ENCODE measurements at places on chromosomes 7 and 10.

GRCh38 chr10:64286533-64286932 is 765.3 kb downstream of the REEP3 start:
- DNase-seq = no peak

DNA sequence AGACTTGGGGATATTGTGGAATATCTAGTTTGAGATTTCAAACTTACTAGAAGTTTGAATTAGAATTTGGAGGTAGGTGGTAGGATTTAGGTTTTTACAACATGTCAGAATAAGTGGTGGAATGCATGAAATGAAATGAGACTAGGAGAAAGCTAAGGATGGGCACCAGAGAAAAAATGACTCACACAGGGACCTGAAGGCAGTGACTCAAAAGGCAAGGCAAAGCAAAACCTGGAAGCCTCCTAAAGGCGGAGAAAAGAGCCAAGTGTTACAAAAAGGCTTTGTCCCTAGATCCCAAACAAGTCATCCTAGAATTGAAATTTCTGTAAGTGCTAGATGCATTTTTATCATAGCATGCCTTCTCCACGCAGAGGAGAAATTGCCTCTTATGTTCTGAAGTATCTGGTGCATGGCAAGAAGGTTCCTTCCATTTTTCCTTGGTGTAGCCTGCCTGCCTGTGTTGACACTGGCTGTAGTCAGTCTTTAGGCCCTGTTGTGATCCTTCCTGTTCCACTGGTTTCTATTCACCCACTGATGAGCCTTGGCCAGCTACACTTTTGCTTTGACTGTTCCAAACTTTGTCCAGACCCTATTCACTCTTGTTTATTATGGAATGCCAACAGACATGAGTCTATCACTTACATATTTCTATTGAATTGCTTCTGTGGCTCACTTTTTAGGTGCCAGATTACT is 109.3 kb downstream of the ETV1 start:
- no peak for DNase-seq

- peak; percentile 9 for DNase-seq
Measured at GRCh38 chr10:22791665-22792064, 77.3 kb upstream of the PIP4K2A start.

DNA sequence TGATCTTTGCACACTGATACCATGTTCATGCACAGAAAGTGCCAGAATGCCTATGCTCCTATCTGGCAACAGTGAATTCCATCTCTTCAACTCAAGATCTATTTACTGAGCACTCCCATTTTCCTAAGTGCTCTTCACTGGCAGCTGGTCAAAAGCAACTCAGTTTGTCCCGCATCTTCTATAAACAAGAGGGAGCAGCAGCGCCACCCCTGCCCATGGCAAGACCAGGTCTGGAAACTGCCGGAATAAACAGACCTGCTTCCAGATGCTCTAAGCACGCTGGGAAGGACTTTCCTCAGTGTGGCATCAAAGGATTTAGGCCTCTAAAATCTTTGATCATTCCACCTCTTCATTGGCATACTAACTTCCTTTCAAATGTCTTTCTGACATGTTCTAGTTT is 104.4 kb upstream of the MACROH2A2 start:
- no peak for DNase-seq

DNA sequence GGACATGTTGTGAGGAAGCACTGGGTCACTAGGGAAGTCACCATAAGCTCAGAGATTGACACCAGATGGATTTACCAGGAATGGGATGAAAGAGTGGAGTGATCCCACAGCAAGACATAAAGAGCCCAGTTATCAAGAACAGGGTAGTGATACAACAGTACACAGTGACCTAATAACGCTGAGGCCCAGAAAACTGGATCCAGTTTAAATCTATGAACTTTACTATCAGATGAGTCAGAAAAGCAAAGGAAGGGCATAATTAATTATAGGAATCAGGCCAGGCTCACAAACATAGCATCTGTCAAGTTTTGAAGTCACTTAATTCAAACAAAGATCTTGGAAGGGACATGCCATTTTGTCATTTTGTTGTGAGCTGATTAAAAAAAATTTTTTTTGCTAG is 73.5 kb downstream of the LRRN3 start:
- no peak for DNase-seq

DNA sequence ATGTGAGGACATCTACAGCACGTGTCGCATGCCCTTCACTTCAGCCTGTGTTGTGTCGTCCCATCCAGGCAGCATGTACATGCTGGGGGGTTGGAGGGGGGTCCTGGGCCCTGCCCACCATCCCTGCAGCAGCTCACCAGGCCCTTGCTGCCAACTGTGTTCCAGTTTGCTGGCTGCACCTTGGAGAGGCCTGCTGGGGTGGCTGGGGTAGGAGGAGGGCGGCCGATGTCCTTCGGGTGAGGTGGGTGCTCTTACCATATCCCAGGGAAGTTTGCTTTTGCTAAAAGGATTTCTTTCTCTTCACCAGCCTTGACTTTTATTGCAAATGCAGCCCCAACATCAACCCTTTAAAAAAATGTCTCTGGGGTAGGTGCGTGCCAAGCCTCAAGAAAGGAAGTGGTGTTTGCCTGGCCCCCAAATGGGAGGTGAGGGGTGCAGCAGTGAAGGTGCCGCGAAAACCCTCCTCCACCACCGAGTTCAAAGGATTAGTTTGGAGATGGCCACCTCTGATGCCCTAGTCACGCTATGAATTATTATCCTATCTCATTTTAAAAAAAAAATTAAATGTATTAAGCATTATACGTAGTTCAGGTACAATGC is 165.8 kb upstream of the KLF6 start:
- DNase-seq = no peak

DNA sequence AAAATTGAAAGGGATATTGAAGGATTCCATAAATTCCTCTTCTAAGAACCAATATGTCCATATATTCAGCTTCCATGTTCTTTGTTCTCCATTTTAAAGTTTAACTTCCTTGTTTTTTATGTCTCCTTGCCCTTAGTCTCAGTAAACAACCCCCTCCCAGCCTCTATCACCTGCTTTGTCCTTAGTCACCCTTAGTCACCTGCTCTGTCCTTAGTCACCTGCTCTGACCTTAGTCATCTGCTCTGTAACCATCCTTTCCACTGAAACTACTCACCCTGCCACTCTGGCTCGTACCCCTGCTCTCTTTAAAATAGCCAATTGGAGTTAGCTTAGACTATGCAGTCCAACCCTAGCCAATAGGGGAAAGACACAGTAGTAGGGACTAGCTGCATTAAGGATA is 136.2 kb upstream of the TMEM106B start:
- DNase-seq = no peak

DNA sequence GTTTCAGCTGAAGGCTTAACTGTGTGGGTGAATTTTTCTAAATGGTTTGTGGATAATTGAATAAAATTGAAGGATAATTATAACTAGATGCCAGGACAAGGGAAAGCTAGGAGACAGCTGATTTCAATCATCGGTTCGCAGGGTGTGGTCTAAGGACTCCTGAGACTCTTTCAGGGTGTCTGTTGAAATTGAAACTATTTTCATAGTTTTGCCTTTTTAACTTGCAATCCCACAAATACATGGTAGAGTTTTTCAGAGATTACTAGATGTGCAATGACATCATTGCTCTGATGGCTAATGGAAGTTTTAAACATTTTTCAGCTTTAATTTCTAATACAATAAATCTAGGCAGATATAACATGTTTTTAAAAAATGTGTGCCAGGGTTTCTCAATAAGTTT is 18.5 kb downstream of the TRUB1 start:
- DNase-seq = no peak

DNA sequence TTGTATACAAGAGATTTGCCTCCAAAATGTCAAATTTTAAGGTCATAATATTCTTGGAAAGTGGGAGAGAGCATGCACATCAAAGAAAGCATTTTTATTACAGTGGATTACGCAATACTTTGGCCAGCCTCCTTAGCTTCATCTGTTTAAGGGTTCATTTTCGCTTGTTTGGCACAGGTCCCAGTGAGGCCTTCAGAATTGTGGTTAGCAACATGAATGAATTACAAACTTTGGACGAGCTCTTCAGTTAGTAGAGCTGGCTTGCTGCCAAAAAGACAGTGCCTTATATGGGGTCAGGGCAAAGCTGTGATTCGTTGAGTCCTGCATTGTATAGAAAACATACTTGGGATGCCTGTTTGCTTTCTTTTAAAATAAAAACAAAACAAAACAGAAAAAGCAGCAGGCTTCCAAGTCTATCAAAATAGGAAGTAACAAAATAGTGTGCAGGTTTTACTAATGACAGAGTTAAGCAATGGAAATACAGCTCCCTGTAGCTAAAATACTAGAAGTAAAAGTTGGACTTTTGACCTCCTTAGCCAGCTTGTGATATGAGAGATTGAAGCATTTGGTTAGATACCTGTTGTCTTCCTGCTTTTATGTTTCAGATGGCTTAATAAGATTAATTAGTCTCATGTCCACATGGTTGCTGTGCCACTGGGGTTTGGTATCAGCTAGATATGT is 190.8 kb downstream of the MLLT10 start:
- DNase-seq = peak; percentile 94

DNA sequence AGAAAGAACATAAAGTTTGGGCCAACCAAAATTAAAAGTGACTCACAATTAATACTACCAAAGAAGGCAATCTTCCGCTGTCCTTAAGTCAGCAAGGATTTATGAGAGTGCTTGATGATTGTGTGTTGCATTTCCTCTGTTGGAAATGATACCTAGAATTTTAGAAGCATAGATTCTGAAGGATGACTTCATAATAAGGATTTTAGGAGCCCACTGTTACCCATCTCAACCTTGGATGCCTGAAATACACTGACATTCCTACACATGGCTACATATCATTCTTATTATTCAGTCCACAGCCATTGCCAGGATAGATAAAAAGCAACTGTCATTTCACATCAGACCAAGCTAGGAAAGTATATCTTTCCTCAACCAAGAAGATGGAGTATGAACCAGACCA is 823.8 kb downstream of the LRMDA start:
- DNase-seq = no peak

GRCh38 chr10:127153181-127153580 is 43.2 kb downstream of the INSYN2A start:
- no peak for DNase-seq

DNA sequence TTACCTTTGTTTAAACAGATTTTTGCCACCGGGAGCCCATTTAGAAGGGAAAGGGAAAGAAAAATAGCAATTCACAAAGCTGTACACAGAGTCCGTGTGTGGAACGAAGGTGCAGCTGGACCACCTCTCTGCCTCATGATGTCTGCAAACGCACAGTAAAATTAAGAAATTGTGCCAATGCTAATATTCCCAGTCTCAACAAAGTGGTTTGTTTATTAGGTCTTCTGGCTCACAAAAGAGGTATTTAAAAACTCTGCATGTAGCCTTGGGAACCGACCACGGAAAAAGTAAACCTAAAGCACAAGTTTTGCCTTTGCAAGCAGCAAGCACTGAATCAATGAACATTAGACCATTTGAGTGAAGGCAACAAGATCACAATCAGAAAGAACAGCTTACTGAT is 57.7 kb downstream of the CREB3L2 start:
- peak; percentile 5 for DNase-seq

GRCh38 chr7:123432601-123433000 is 101.8 kb downstream of the IQUB start:
- no peak for DNase-seq

GRCh38 chr7:53351681-53352080 is 316.2 kb downstream of the POM121L12 start:
- no peak for DNase-seq

GRCh38 chr7:152735443-152736004 is 24.0 kb upstream of the ACTR3B start:
- DNase-seq = peak; percentile 52
